ENCODE measurements at places on chromosomes 7 and 10.
A peak's percentile ranks its signal among the peaks of the same experiment; 100 is the strongest.

DNA sequence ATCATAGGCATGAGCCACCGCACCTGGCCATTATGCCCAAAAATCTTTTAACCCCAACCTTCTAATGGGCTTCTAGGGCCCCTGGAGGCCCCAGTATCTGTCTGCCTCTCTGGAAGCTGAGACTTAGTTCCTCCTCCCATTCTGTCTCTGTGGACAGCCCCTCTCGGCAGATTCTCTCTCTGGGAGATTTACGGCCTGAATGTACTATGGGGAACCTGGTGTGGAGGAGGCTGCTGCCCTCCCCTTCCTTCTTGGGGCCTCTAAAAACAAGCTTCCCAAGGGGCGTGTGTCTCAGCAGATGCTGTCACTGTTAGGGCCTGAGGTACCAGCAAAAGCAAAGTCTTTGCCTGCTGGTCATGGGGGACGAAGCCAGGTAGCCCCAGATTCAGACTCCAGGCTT is 35.8 kb upstream of the PRKAR1B start:
- DNase-seq: no peak

- no peak for DNase-seq
Observed at GRCh38 chr7:94972296-94972695, 64.9 kb downstream of the PPP1R9A start.

GRCh38 chr10:35355971-35356724 is 19.8 kb downstream of the CCNY start:
- no peak for DNase-seq

- DNase-seq: no peak
Observed at GRCh38 chr10:50625649-50626132, 1.9 kb upstream of the SGMS1 start.

GRCh38 chr10:121494296-121494695 is 103.9 kb downstream of the FGFR2 start:
- no peak for DNase-seq

DNA sequence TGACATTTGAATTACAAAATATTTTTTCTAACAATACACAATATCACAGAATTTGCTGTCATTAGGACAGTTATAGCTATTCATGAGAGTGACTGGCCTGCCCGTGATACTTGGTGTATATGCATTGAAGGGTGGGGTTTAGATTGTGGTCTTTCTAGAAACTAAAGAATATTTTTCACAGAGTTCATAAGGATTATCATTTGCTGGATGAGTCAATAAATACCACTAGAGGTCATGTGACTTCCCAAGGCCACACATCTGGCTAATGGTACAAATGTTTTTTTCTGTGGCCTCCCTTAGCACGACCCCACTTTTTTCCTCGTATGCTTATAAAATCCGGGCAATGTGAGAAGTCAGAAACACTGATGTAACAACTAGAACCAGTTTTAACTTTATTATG is 5.2 kb downstream of the OPTN start:
- DNase-seq: no peak

DNA sequence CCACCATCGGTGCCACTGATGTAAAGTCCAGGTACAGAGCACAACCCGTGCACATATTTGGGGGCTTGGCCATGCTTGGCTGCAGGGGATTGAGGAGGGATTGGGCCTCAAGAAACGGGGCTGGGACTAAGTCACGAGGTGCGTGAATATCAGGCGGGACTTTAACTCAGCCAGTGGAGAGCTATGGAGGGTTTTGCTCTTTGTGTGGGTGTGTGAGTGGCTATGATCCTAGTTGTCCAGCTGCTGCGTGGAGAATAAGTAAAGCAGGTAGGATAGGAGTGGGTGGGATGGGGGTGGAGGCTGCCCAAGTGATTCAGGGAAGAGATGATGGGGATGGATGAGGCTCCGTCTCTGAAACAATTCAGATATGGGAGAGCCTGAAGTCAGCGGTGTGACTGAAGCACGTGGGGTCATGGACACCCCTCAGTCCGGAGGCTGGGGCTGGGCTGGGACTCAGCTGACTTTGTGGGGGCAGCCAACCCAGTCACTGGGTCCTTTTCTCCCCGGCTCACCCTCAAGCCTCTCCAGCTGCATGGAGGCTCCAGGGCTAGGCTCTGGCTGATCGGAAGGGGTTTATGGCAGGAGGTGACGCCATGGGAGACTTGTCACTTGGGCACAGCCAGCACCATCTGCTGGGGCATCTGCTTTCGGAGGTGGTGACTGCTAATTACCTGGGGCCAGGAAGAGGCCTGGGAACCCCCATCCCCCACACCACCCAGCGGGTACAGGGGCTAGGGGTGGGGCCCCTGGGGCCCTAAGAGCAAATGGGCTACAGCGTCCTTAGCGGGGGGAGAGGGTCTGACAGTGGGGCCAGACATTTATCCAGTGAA is 1.7 kb upstream of the LFNG start:
- peak; percentile 55 for DNase-seq

DNA sequence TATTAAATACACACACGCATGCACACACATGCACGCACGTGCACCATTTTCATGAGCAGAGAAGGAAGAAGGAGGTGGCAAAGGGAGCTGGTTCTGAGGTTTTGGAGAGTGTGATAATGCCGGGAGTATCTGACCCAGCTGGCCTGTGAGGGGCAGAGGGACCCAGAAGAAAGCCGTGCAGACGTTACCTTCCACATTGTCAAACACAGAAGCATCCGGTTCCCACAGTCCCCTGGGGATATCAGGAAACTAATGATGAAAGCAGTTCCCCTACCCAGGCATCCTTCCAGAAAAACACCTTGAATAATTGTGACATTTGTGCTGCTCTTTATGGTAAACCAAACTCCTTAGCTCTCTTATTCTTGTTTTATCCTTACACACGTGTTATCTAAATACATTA is 85.7 kb upstream of the FAM180A start:
- no peak for DNase-seq

DNA sequence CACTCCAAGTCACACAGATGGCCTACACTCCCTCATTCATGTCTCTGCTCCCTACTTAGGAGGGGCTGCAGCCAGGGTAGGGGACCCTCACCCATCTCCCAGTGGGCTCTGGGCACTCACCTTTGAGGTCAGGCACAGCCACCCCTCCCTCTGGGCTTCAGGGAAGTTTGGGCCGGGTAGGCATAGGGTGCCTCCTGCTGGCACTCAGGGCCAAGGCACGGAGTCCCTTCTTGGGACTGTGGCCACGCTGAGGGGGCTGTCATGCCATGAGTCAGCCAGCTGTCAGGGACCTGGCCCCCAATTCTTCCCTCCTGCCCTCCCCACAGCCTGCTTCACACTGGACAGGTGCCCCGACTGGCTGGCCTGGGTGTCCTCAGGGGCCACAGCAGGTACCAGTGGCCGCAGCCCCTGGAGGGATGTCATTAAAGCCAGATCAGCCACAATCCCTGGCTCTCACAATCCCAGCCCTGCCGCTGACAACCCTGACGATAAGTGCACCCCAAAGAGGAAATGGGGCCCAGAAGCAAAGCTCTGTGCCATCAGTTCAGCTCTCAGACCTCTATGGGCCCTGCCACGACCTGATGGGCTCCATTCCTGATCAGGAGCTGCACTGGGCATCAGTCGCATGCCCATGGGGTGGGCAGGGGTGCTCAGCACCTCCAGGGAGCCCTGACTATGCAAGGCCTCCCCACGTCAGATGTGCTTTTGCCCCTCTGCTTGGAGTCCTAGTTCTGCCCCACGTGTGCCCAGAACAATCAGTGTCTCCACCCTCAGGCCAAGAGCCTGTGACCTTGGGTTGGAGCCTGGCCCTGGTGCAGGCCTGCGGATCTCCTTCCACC is 34.1 kb upstream of the RET start:
- DNase-seq: no peak

GRCh38 chr10:120942806-120943413 is 91.7 kb downstream of the WDR11 start:
- peak; percentile 80 for DNase-seq

DNA sequence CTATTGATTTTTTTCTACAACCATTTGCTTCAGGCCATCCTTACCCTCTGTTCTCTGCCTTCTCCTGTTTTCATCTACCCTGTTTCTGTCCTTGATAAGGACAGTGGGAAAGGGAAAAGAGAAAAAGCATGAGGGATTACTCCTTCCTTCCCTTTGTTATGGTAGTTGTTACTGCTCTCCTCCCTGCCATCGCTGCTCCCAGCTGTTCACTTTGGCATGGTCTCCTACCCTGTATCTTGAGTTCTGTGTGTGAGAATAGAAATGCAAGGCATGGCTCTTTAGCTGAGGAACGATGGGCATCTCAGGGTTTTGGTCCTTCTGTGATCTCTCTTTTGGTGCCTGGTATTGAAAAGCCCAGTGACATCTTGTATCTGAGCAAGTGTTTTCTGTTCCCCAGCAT is 6.4 kb downstream of the CCSER2 start:
- peak; percentile 9 for DNase-seq

GRCh38 chr10:46312953-46313352 is 26.2 kb downstream of the ANTXRL start:
- DNase-seq: no peak

- no peak for DNase-seq
Observed at GRCh38 chr10:23406409-23406808, 32.5 kb upstream of the OTUD1 start.

GRCh38 chr7:129343099-129343700 is 91.0 kb upstream of the STRIP2 start:
- DNase-seq: peak; percentile 17

- no peak for DNase-seq
Observed at GRCh38 chr7:104772405-104773345, 241.3 kb upstream of the KMT2E start.

DNA sequence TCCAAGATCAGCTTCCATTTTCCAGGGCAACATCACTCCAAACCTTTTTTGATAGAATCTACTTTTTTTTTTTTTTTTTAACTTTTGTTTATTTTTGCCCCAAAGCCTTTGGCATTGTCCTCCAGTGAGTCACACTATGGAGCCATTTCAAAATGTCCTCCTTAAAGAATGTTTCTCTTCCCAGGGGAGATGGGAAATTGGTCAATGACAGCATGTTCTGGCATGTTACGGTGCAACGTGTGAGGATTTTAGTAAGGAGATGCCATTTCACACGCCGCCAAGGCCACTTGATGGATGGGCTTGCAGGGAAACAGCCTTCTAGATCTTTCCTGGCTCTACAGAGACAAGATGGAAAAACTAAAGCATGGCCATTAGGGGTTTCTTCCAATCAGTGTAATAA is 30.7 kb upstream of the TRIL start:
- peak; percentile 41 for DNase-seq

- no peak for DNase-seq
Observed at GRCh38 chr10:76491216-76491615, 1059.8 kb downstream of the LRMDA start.

DNA sequence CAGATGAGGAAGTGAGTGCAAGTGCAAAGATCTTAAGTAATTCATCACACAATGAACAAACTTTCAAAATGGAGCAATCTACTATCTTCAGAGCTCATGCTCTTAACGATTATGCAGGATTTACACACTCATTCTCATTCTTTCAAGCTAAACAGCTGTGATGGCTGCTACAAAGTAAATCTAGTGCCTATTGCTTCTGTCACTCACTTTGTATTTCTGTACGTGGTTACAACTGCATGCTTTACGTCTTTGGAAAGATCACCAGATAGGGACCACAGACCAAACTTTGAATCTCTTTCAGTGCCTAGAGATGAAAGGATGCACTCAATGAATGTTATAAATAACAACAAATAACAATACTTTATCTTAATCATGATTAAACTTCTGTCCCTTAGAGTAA is 194.6 kb downstream of the MAGI2 start:
- DNase-seq: peak; percentile 27

GRCh38 chr7:142188846-142189245 is 69.0 kb downstream of the PRSS58 start:
- no peak for DNase-seq

GRCh38 chr7:139294241-139294640 is 46.9 kb upstream of the FMC1 start:
- no peak for DNase-seq

- DNase-seq: no peak
Observed at GRCh38 chr7:134649226-134649775, 2.6 kb downstream of the BPGM start.

DNA sequence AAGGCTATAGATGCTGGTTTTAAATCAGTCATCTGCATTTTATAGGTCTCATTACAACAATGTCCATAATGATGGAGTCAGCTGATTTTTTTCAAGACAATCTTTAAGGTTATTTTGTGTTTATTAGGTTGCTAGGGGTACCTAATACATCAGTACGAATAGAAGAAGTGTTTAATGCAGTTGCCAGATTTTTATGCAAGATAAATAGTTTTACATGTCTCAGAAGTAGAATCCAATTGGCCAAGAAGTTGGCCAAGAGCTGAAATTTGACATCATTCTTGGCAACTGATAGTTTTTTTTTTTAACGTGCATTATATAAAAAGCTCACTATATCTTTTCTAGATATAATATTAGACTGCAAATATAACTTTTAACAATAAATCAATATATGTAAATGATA is 208.5 kb downstream of the TRIL start:
- DNase-seq: no peak

GRCh38 chr7:151275813-151276577 is 27.5 kb upstream of the SMARCD3 start:
- DNase-seq: no peak

DNA sequence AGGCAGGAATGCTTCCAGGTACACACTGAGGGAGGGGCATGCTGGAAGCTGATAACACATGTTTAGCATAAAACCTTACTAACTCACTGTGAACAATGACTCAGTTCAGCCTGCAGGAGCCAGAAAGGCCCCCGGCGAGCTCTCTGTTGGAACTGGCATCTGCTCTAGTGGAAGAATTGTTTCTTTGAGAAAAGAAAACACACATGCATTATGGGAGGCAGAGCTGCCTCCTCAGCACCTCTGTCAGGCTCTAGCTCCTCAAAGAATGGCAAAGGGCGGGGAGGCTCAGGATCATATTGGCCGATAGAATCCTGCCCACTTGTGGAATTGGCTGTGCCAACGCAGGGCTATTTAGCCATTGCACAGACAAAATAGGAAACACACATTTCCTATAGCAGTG is 338.3 kb downstream of the CXCL12 start:
- no peak for DNase-seq

DNA sequence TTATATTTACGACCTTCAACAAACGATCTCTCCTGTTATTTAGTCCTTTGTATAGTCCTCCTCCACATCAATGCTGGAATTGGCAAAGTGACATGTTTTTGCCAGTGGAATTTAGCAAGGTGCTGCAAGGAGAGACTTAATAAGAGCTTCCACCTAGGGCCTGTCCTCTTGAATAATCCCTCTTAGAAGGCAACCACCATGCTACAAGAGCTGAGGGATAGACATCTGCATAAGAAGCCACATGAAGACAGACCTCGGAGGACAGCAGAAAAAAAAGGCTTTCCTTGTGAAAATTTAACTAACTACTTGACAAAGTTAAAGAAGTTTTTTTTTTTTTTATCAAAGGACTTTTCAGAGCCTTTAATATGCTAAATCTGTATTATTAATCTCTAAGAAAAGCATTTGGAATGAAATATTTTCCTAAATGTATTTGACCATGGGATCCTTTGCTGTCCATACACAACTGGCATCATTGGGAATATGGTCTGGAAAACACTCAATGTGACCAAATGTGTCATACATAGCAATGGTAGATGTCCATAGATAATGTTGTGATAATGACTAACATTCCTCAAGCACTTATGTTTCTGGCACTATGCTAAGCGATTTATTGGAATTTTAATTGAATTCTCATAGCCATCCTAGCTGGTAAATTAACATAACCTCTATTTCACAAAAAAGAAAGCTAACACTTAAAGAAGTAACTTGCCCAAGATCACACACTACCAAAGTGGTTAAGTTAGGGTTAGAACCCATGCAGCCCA is 13.2 kb downstream of the HYCC1 start:
- no peak for DNase-seq

GRCh38 chr7:140121326-140121725 is 55.5 kb downstream of the KDM7A start:
- DNase-seq: peak; percentile 46

GRCh38 chr7:87574630-87575029 is 26.1 kb downstream of the ABCB1 start:
- no peak for DNase-seq

Measured in SJCRH30 (cell line).